Effector CD8-positive, alpha-beta T cell (primary cell): ENCODE measurements at places on chromosomes 3 and 15.

DNA sequence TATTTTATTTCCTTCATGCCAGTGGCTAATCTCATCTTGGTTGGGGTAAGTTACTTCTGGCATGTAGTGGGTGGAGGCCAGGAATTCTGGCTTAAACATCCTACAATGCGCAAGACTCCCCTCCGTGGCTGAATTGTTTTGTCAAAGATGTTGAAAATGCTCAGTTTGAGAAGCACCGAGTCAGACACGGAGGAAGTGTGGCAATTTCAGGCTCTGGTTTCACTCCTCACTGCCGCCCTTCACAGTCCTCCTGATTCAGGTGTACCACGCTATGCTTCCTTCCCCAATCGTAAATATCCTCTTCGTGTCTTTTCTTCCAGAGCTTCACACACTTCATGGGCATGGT is 150.7 kb downstream of the OPA1 start:
- DNase-seq: no peak

DNA sequence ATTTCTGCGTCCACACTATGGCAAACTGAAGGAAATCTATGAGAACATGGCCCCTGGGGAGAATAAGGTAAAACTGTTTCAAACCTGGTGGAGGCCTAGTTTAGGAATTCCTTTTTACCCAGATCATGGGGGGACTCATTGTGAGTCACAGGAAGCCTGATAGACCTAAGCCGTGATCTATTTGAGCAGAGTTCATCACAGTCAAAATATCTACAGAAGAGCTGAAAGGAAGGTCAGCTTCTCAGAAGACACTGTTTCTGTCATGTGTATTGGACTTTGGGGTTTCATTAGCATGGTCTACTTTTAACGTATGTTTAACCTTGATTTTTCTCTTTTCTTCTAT is 1.3 kb downstream of the PSMD2 start:
- no peak for DNase-seq

DNA sequence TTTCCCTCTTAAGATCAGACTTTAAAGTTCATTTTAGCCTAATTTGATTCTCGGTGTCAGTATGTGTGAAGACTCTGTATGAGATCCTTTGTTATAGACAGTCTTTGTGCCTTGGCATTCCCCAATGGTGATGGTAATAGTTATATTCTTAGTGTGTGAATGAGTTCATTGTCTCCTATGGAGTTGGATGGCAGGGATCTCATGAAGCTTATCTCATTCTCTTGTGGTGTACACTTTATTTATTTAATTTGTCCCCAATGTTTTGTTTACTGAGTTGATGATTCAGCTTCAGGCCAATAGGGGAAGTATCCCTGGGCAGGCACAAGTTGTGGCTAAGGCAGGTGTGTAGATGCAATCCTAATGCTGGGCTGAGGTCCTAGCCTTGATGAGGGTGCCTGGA is 222.0 kb upstream of the DPPA4 start:
- no peak for DNase-seq

- DNase-seq: no peak
Measured at GRCh38 chr3:73832426-73832825, 207.7 kb upstream of the PDZRN3 start.

GRCh38 chr15:51830276-51830806 is 888 bp downstream of the TMOD3 start:
- no peak for DNase-seq
